A549 treated with dexamethasone at 1 μM for 4 hours (cell line): ENCODE measurements at places on chromosomes 5 and 9. TPM values are rescaled to one million over a fixed set of nuclear protein-coding genes. Genes with fewer than 3 reads are reported as not detected.

Gene SNX18
- total RNA-seq = 4.3 to 8.2 TPM (median 7.3 TPM) in 5 replicates

Gene RNF183
- total RNA-seq = 0.07 to 0.17 TPM (median 0.11 TPM) in 3 of 5 replicates, not detected in the others

Gene PCDHA11
- total RNA-seq = 0.07 to 0.34 TPM (median 0.11 TPM) in 5 replicates

Gene IL9
- total RNA-seq = not detected in 5 replicates

Gene ZNF484
- 2.1 to 2.9 TPM (median 2.5 TPM) in 5 replicates for total RNA-seq

Gene PTGS1
- 1.4 to 2.3 TPM (median 1.8 TPM) in 5 replicates for total RNA-seq

Gene CBY3
- total RNA-seq = not detected in 5 replicates

Gene HAVCR1
- total RNA-seq = 32.7 to 54.7 TPM (median 44.8 TPM) in 5 replicates

Gene CDH9
- total RNA-seq = not detected in 5 replicates

Gene FBP2
- total RNA-seq = 0.09 TPM in 1 of 5 replicates, not detected in the others

Gene SPACA9
- total RNA-seq = 4.2 to 6.0 TPM (median 4.8 TPM) in 5 replicates

Gene PAX5
- total RNA-seq = 0.01 to 0.07 TPM (median 0.05 TPM) in 4 of 5 replicates, not detected in the other

Gene SAXO1
- 0.04 TPM in 1 of 5 replicates, not detected in the others for total RNA-seq

Gene C5orf52
- not detected in 5 replicates for total RNA-seq

Gene HAVCR2
- total RNA-seq = 0.32 to 0.52 TPM (median 0.38 TPM) in 5 replicates

Gene WDR38
- 0.07 to 0.28 TPM (median 0.16 TPM) in 4 of 5 replicates, not detected in the other for total RNA-seq

Gene SMIM23
- not detected in 5 replicates for total RNA-seq

Gene ACTBL2
- 0.05 to 0.07 TPM (median 0.06 TPM) in 3 of 5 replicates, not detected in the others for total RNA-seq

Gene CDC25C
- 9.0 to 11.0 TPM (median 9.7 TPM) in 5 replicates for total RNA-seq

Gene LHFPL2
- total RNA-seq = 61.5 to 84.2 TPM (median 77.3 TPM) in 5 replicates

Gene RETREG1
- 2.3 to 4.2 TPM (median 3.0 TPM) in 5 replicates for total RNA-seq

Gene DAB2
- 6.8 to 9.3 TPM (median 7.1 TPM) in 5 replicates for total RNA-seq

Gene GABRA6
- total RNA-seq = not detected in 5 replicates

Gene CCDC183
- total RNA-seq = 0.11 to 0.43 TPM (median 0.27 TPM) in 5 replicates

Gene MZB1
- total RNA-seq = 0.09 to 0.20 TPM in 2 of 5 replicates, not detected in the others

Gene PLAA
- total RNA-seq = 31.4 to 38.6 TPM (median 35.7 TPM) in 5 replicates

Gene FST
- 0.82 to 1.8 TPM (median 1.4 TPM) in 5 replicates for total RNA-seq

Gene DND1
- total RNA-seq = 0.37 to 0.72 TPM (median 0.49 TPM) in 5 replicates

Gene CNTFR
- total RNA-seq = 0.07 to 0.16 TPM (median 0.14 TPM) in 5 replicates

Gene TNPO1
- 121 to 158 TPM (median 136 TPM) in 5 replicates for total RNA-seq

Gene INSYN2B
- total RNA-seq = 0.13 to 0.20 TPM (median 0.16 TPM) in 5 replicates

Gene VLDLR
- total RNA-seq = 17.1 to 21.1 TPM (median 19.5 TPM) in 5 replicates

Gene GTF3C4
- 15.6 to 21.3 TPM (median 19.4 TPM) in 5 replicates for total RNA-seq

Gene TEK
- total RNA-seq = 0.13 to 0.25 TPM (median 0.18 TPM) in 5 replicates

Gene IFNA2
- total RNA-seq = not detected in 5 replicates

Gene CEP78
- 15.6 to 20.2 TPM (median 18.4 TPM) in 5 replicates for total RNA-seq

Gene IL4
- not detected in 5 replicates for total RNA-seq

Gene ZBED3
- 3.5 to 4.4 TPM (median 4.1 TPM) in 5 replicates for total RNA-seq

Gene MARCOL
- not detected in 5 replicates for total RNA-seq

Gene DBH
- not detected in 5 replicates for total RNA-seq

Gene NUTM2F
- total RNA-seq = not detected in 5 replicates

Gene PCDHB13
- total RNA-seq = 0.04 to 0.09 TPM (median 0.07 TPM) in 5 replicates

Gene AGXT2
- not detected in 5 replicates for total RNA-seq

Gene CER1
- total RNA-seq = not detected in 5 replicates

Gene CDO1
- total RNA-seq = not detected in 5 replicates

Gene PCA3
- total RNA-seq = not detected in 5 replicates

Gene TMEM174
- not detected in 5 replicates for total RNA-seq

Gene MARVELD2
- total RNA-seq = 2.7 to 3.5 TPM (median 2.8 TPM) in 5 replicates
